Liver (tissue), 10 donors: ENCODE measurements at places on chromosomes 3 and 15. TPM values are rescaled to one million over a fixed set of nuclear protein-coding genes. Genes with fewer than 3 reads are reported as not detected.

DNA sequence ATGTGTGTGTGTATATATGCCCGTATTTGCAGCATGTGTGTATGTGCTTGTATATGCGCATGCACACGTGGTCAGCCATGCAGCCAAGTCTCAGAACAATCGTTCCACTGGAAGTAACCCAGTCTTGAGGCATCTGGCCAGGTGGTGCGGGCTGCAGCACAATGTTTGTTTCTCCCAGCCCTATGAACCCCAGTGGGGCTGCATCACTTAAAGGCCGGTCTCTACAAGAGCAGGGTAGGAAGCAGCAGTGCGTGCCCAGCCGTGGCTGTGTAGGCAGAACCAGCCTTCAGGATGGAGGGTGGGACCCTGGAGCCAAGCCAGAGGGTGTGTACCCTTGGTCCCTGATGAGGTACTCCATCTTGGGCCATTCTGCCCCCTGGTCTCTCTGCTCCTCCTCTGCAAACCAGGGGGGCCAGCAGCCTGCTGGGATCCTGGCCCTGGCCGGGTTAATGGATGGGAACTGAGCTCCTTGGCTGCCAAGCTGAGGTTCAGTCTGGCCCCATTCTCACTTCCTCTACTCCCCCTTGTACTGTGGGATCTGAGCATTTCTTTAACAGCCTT is 11.8 kb downstream of the KLF13 start:
- H3K27ac ChIP-seq = peak overlapping the region; percentile 64
- no peak for DNase-seq
- H3K4me3 ChIP-seq = no peak overlapping the region
- no peaks in the 10 kb centered on the region for H3K27me3 ChIP-seq
- no peaks in the 10 kb centered on the region for H3K36me3 ChIP-seq

The SNX22 gene
- 2.2 TPM for total RNA-seq

The ZPLD1 gene
- 0.08 TPM for total RNA-seq

The DUOXA1 gene
- total RNA-seq = not detected
